AG09319 (cell line): ENCODE measurements at places on chromosomes 16 and 17.

- DNase-seq, result no peak
Observed at GRCh38 chr17:28228986-28229729, 89.8 kb upstream of the TMEM97 start.

DNA sequence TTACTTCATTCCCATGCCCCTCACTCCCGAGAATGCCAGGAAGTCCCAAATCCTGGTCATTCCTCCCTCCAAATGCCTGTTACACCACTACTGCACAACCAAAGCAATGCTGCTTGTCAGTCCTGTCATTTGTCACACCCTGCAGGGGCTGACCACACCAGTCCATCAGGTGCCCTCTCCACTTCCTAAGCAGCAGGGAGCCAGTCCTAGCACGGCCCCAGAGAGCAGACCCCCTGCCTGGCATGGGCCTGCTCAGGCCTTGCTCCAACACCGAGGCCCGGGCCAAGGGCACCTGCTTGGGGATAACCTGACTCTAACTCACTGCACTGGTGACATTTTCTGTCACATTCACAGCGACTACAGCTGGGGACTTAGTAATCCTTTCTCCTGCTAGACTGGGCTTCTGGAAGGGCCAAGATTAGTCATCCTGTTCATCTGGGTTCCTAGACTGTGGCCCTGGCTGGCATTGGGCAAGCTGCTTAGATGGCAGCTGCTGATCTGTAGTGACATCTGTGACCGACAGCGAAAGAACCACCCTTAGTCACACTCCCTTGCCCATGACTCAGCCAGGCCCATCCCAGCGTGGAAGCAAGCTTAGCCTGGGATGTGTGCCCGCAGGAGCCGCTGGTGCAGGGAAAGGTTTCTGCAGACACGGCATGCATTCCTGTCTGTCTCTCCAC is 5.4 kb downstream of the ALYREF start:
- no peak for DNase-seq

- no peak for DNase-seq
Observed at GRCh38 chr16:48441106-48441505, 55.9 kb upstream of the SIAH1 start.

GRCh38 chr17:9290226-9290613 is 268.9 kb downstream of the NTN1 start:
- no peak for DNase-seq

- DNase-seq, result no peak
Observed at GRCh38 chr17:27049104-27049784, 244.7 kb upstream of the WSB1 start.

GRCh38 chr16:64182985-64183384 is 938.9 kb downstream of the CDH11 start:
- no peak for DNase-seq

DNA sequence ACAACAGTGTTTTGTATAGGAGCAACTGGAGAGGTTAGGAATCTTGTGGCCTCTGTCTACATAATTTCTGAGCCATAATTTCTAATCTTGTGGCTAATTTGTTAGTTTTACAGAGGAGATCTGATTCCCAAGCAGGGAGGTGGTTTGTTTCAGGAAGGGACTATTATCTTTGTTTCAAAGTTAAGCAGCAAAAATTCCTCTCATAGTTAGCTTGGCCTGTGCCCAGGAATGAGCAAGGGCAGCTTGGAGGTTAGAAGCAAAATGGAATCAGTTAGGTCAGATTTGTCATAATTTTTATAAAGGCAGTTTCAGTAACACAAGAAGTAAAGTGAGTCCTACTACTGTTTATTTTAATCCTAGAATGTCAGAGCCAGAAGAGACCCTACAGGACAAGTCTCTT is 2.0 kb upstream of the RDM1 start:
- DNase-seq, result no peak

- peak; percentile 5 for DNase-seq
Observed at GRCh38 chr16:88591577-88592021, 21.4 kb downstream of the ZC3H18 start.

DNA sequence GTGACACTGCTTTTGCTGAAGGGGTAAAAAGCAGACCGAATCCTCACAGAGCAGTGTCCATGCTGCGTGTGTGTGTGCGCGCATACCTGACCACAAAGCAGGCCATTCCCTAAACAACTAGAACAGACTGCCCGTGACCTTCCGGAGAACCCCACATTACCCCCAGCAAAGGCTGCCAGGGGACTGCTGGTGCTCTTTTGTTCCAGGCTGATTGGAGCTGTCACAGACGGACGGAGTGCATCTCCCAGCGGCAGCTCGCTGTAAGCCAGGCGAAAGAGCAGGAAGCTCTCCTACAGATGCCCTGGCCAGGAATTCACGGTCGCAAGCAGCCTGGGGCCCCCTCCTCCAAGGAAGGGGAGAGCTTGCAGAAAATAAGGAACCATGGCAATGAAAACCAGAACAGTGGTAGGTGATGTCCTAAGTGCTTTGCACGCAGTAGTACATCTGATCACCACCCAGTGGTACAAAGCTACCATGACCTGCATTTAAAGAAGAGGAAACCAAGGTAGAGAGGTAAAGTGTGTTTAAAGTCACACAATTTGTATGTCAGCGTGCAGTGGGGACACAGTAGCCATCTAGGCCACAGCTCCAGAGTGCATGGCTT is 153.4 kb upstream of the DYNLRB2 start:
- DNase-seq, result no peak

DNA sequence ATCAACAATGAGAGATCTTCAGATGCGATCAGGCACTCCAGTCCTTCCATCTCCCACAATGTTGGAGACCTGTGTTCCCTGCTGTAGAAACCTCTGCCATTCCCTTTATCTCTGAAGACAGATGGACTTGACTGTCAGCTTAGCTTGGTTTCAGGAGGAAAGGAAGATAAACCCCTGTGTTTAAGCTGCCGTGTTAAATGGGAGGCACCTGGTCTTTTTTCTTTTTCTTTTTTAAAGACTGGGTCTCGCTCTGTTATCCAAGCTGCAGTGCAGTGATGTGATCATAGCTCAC is 63.1 kb downstream of the USP22 start:
- DNase-seq, result no peak

- DNase-seq, result no peak
Observed at GRCh38 chr17:49342575-49342936, 19.5 kb downstream of the ZNF652 start.

- DNase-seq, result peak; percentile 77
Observed at GRCh38 chr16:4768549-4769305, 1.8 kb upstream of the ZNF500 start.
